ENCODE measurements at places on chromosomes 12 and 14.

DNA sequence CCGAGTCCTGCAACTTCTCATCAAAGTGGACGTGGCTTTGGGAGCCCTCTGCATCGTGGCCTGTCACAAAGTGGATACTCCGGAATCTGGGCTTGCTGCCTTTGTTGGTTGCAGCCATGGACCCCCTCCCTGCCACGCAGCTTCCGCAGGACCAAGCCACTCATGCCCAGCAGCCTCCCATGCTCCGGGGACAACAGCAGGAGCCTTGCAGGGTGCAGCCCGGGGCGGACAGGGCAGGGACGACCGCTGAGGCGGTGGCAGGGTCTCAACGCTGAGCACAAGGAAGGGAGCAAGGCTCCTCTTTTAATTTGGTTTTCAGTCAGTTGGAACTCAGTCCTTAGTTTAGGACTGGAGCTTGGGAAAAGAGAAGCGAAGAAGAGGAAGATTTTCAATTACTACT lies 12.1 kb upstream of the ADCY6 start:
- no peak for DNase-seq

DNA sequence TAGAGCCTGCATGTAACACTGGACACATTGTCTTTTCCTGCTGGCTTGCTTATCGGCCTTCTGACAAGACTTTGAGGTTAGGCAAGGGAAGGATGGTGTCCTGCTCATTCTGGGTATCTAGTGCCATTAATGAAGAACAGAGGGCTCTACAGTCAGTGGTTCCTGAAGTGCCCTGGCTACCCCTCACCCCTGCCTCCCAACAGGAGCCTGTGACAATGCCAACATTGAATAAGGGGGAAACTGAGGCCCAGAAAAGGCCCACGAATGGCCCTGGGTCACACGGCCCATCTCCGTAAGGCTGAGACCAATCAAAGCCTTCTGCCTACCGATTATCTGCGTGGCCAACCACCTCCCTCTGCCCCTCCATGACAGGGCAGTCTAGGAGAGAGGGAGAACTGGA lies 2.1 kb downstream of the IFI27L2 start:
- DNase-seq = no peak

GRCh38 chr12:25401547-25402345 lies 151.0 kb upstream of the KRAS start:
- DNase-seq = no peak

- DNase-seq = no peak
Observed at GRCh38 chr14:50978529-50978871, 34.2 kb upstream of the PYGL start.

GRCh38 chr12:54338698-54339296 lies 13.9 kb downstream of the COPZ1 start:
- DNase-seq = no peak

DNA sequence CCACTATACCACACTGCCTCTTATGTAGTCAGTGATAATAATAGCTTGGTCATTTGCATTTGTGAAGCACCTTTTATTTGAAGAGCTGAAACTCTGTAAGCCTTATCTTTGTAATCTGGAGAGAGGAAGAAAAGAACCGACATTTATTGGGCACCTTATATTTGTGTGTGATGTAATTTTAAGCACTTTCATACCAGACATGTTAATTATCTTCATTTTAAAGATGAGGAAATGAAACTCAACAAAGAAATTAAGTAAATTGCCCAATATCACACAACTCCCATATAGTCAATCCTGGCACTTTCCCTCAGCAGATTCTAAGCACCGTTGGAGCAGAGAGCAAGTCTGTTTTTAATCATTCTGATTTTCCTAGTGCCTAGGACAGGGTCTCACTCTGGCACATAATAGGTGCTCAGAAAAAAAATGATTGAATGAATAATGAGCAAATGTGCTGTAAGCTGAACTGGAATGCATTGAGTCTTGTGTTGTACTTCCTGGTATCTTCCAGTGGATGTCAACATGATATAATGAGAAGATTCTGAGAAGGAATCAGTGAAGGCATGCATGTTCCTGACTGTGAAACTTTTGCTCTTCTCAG lies 418.9 kb downstream of the ZFP36L1 start:
- no peak for DNase-seq

- DNase-seq = no peak
Observed at GRCh38 chr12:53949631-53950436, 4.9 kb upstream of the HOXC12 start.

GRCh38 chr14:20487396-20487725 lies 18.0 kb upstream of the RNASE10 start:
- no peak for DNase-seq

GRCh38 chr14:88264116-88264515 lies 59.0 kb downstream of the KCNK10 start:
- DNase-seq = no peak

DNA sequence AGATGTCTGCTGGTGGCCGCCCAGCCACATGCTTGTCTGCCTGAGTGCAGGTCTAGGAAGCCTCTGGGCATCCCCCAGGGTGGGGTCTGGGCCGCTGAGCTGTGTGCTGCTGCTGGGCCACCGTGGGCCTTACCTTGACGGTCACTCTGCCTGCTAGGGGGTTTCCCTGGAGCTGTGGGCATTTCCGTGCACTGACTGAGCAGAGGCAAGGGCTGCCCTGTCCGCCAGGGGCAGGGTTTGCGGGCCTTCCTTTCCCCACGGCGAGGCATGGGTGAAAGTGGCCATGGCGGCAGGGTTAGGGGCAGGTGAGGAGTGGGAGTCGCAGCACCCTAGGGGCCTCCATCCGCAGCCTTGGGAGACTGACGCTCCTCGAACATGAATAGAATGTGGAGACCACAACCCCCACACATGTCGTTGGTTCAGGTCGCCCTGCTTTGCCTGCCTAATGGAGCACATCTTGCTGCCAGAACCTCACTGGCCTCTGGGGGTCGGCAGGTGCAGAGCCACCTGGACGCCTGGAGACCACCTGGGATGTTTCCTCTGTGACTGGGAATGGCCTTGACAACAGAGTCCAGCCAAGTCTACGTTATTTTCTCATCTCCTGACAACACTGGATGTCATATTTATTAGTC lies 2.5 kb downstream of the ZBTB42 start:
- no peak for DNase-seq

GRCh38 chr12:103801709-103802585 lies 39.1 kb downstream of the NT5DC3 start:
- no peak for DNase-seq

- peak; percentile 50 for DNase-seq
Observed at GRCh38 chr12:109777544-109777943, 55.7 kb downstream of the TRPV4 start.

DNA sequence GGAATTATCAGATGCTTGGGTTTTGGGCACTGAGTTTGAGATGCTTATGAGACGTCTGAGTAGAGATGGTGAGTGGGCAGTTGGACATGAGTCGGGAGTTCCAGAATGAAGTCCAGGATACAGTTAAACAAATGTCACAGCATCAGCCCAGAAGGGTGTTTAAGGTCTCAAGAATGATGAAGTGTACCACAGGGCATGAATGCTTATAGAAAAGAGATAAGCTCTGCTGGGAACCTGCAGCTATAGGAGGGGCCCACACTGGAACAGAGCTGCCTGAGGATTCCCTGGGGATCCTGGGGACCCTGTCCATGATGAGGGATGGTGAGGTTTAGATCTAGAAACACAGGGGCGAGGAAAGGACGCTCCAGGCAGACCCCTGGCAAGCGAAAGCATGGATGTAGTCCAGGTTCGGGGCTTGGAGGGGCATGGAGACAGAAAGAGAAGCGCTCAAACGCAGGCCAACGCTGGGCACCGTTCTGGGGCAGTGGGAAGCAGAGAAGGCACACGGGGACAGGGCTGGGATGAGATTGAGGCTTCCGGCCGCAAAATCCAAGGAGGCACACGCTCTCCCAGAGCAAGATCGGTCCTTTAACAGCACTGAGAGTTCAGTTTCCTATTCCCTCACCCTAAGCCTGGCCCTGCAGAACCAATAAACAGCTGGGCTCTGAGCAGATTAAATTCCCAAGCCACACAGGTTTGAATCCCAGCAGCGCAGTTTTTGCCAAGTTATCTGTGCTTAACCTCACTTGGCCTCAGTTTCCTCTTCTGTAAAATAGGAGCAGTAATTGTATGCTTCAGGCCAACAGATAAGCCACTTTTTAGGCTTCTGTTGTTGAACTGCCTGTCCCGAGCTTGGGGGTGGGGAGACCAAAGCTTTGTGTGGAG lies 52.9 kb downstream of the EID3 start:
- DNase-seq = no peak

- no peak for DNase-seq
Observed at GRCh38 chr14:38209572-38210557, 2.2 kb downstream of the SSTR1 start.

DNA sequence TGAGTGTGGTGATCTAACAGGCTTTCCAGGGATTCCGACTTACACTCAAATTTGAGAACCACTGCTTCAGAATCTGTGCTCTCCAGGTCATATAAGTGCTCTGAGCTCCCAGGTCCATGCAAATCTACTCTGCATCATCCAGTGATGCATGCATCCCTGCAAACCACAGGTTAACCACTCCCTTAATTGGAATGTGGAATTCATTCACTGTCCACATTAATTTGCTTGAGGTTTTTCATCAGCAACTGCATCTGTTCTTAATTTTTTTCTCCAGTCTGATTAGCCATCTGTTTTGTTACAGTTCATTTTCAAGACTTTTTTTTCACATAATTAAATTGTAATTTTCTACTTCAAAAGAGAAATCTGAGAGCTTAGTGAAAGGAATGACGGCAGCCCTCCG lies 43.4 kb upstream of the RIN3 start:
- DNase-seq = no peak

DNA sequence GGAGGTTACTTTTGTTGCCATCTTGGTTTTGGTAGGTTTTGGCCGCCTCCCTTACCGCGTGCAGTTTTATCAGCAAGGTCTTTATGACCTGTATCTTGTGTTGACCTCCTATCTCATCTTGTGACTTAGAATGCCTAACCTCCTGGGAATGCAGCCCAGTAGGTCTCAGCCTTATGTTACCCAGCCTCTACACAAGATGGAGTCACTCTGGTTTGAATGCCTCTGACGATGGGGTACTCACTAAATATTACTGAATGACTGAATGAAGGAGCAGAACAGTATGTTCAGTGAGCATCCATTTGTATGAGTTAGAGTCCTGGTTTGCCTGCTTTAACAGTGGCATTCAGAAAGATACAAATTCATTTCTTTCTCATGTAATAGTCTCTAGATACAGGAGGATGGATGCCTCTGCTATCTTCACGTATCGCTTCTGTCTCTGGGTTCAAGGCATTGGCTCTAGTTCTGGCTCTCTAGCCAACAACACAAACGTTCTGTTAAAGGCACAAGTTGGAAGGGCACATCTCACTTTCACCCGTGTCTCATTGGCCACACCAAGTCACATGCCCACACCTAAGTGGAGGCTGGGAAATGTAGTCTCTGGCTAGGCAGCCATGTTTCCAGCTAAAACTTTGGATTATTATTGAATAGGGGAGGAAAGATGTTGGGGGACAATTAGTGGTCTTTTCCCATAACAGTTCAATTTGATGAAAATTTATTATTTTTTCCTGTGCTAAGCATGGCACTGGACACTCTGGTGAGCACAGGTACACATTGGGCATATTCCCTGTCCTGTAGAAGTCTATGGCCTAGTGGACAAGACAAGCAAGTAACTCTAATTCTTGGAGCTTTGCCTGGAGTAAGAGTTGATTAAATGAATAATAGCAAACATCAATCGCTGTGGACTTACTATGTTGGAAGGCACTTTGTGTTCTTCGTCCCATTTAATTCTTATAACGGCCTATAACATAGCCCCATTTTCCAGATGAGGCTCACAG lies 75.2 kb upstream of the RPH3A start:
- no peak for DNase-seq

DNA sequence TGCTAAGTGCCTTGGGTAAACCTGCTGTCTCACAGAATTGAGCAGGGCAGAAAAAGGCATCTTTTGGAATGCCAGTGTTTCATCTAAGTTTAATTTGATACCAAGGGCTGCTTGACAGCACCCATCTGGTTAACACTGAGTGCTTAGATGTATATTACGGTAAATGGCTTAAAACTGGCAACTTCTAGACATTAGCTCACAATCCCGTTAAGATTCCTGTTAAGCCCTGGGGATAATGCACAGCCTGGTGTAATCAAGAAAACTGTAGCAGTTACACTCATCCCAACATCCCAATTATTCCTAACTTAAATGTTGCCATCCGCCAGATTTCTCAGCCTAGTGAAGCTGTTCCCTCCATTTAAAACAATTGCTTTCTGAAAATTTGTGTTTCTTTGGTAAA lies 29.9 kb downstream of the PPFIBP1 start:
- no peak for DNase-seq

DNA sequence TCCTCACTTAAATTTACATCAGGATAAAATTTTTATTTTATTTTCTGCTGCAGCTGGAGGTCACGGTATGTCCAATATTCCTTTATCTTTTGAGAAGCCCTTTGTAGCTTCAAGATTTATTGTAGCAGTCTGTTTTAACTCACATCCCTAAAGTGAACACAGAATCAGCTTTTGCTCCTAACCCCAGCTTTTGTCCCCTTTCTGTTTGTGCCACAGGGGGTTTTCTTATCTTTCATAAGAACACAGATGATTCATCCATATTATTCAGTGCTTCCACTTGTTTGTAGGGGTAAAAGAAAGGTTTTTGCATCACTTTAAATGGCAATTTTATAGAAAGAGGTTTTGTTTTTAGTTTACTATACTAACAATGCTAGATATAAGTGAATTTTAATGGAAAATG lies 21.8 kb upstream of the PIK3C2G start:
- no peak for DNase-seq

DNA sequence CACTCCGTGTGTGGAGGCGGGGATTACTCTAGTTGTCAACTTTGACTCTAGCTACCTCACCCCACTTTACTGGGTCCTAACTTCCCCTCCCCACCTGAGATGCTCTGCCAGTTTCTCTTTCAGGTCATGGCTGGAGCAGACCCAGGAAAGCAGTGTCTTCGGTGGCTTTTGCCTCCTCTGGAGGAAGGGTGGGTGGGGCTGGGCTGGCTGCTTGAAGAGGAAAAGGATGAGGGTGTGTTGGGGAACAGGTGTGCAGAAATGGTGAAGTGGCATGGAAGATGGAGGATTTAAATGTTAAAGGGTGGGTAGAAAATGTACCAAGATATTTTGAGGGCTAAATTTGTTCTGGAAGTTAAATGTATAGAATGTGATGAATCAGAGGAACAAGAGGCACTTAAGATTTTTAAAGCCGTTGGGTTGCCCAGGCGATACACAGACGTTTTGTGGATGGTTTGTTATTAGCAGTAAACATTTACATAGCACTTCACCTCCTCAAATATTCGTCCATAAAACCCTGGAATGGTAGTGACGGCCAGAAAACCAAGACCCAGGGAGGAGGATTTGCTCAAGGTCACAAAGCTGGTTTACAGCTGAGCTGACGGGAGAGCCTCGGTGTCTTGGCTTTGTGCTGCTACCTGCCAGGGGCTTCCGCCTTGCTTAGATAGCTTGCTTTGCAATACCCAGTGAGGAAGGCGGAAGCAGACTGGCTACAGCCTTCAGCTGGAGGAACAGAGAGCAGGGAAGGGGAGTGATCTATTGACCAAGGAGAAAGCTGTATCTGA lies 72.2 kb upstream of the PRMT8 start:
- no peak for DNase-seq

DNA sequence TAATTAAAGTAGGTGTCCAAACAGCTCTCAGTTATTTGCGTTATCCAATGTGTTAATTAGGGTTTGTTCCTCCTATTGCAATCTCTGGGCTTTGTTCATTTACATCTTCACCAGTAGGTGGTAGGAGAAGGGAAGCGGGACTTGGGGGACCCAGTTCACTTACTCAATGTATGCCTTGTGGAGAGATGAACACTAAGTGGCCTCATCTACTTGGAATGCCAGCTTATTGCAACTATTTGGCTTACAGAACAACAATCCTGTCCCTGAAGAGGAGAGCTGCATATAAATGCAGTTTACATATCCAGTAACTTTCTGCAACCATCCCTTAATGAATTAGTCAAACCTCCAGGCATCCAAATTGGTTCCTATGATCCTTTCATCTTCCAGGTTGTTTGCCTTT lies 417.1 kb upstream of the CCDC196 start:
- no peak for DNase-seq
